Vagina (tissue), 2 donors: ENCODE measurements at places on chromosomes 5 and 9.

DNA sequence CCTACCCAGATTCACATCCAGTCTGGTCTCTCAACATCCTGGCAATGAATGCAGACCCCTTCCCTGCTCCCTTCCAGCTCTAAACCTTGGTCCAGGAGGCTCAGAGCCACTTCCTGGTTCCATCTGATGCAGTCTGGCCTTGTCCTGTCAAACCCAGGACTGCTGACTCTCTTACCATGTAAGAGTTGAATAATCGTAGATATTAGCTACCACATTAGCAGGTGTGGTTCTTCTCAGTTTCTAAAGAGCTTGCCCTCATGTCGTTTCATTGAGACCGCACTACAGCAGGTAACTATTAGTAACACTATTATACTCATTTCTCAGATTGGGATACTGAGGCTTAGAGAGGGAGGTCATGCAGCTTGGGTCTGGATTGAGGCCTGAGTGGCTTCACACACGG is 133.3 kb downstream of the BOD1 start:
- DNase-seq: no peak

DNA sequence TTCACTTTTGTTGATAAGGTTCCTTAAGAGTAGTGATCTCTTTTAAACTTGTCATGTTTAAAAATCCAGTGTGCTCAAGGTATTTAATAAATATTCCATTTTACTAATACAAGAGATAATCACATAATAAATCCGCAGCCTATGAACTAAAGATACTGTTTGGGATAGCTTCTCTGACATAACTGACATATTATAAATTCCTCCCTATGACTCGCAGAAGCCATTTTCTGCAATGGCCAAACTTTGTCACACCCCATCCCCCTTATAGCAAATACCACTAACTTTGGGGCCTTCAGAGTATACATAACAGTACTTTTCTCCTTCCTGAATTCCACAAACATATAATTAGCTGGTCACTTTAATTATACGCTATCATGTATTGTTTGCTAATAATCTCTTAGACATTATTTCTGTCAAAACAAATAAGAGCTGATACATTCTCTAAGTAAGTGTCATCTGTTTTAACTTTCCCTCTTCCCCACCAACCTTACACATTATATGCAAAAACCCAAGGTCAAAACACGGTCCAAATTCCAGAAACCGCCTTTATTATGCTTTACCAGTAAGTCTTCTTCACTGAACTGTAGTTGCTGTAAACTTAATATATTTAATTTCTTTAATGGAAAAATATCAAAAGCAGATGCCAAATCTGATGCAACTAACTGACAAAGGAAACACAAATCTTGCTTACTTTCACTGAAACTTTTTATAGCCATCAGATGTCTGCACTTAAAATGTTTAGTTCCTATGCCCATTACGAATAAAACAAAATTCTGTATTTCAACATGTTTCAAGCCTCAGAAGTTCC is 971 bp downstream of the TMEM267 start:
- DNase-seq: no peak

GRCh38 chr5:57175551-57176309 is 1.9 kb downstream of the GPBP1 start:
- DNase-seq: no peak

- no peak for DNase-seq
These were observed 331.3 kb upstream of the CCNG1 start for GRCh38 chr5:163106098-163106497.

GRCh38 chr5:30574761-30575160 is 618.7 kb upstream of the CDH6 start:
- DNase-seq: no peak

- DNase-seq: no peak
These were observed 30.5 kb upstream of the UBAP2 start for GRCh38 chr9:34079181-34079580.

DNA sequence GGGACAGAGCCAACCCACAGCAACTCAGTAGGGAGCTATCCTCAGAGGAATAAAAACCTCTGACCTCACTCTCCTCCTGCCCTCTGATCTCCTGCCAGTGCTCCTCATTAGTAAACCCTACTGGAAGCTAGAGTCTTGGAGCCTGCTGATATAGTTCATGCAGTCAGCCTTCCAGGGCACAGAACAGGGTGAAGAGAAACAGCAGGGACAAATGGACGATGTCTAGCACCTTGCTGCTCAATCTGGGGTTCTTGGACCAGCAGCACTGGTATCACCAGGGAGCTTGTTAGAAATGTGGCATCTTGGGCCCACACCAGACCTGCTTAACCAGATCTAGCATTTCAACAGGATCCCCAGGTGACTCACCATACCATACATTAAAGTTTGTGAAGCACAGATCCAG is 5.5 kb upstream of the GALNT12 start:
- no peak for DNase-seq

DNA sequence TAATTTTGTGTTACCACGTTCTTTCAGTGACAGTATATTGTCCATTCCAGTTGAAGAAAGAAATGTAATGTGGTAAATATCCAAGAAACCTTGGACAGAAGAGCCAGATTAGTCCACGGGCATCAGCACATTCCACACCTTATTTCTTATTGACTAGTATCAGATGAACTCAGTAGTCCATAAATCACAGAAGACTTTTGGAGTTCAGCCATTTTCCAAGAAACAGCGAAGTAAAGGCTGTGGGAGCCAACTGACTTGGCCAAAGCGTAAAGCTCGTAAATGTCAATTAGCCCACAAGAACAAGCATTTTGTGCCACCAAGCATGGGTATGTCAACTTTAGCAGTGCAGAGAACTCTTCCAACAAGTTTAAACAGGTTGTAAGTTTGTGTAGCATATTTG is 60.2 kb upstream of the STARD4 start:
- no peak for DNase-seq

- DNase-seq: no peak
These were observed 24.8 kb downstream of the DPYSL3 start for GRCh38 chr5:147485046-147485445.

DNA sequence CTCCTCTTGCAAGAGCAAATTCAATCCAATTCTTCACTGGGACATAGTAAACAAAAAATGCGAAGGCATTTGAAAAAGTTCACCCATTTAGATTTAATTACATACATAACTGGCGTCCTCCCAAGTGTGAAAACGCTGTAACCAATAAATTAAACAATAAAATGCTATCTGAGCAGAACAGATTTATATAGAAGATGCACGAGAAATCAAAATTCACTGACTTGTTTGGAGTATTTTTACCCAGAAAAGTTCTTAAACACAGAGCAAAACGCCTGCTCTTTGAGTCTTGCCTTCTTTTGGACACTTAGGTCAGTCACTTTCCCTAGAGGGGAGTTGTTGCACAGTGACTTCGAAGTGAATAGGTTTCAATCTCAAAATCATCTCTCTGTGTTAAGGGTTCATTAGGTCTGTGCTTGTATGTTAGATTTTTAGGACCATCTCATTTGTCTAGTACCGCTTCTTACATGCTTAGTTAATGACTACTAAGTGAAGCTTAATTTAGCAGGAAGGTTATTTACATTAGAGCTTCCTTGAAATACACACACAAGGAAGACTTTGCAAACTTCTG is 1.9 kb downstream of the ALDH1A1 start:
- DNase-seq: no peak

GRCh38 chr5:172743112-172743959 is 27.7 kb downstream of the DUSP1 start:
- DNase-seq: no peak
